ENCODE measurements at places on chromosomes 1 and 21.

- DNase-seq: no peak
Observed at GRCh38 chr1:241518476-241519307, 863 bp downstream of the FH start.

DNA sequence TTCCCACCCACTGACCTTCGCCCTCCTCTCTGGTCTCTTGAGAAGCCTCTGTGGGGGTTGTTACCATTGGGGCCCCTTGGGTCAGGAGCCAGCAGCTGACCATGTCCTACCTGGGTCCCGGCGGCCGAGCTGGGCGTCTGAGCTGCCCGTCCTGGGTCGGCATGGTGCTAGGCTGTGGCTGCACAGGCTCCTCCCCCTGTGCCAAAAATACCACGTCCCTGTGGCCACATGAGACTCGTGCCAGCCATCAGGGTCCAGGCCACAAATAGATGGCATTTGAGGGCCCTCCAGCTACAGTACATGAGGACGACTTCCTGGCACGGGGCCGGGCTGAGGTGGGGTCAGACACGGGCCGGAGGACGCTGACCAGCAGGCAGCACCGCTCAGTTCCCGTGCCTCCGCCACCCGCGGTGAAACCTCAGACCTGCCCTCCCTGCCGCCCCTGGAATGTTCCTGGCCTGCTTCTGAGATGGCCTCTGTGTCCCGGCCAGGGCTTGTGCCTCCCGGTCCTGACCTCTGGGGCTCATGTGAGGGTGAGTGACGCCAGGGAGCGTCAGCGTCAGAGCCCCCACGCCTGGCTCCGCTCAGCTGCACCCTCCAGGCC lies at the start of gene PERM1:
Gene PERM1 (minus strand): TSS at position 139 of the 604 bp plus-strand sequence. CDS start 1,064 bp downstream, outside the sequence.
- DNase-seq: no peak

- DNase-seq: no peak
Observed at GRCh38 chr1:80392529-80392928, 1386.0 kb upstream of the ADGRL4 start.

- no peak for DNase-seq
Observed at GRCh38 chr21:31735511-31735992, 3.6 kb upstream of the SCAF4 start.

DNA sequence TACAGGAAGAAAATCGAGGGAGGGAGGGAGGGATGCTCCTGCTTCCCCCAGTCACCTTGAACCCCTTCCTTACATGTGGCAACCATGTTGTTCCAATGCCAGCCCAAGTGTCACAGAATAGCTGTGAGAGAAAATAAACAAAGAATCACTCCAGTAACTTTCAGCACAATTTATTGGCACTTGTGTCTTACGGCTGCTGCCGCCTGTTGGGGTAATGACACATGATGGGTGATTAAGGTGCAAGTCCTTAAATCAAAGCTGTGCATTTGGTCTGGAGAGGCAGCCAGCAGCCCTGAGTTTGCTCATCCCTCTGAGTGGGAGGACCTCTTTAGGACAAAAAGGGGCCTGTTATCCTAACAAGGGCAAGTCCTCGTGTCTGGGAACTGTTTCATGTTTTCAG lies 377.7 kb downstream of the PCP4 start:
- DNase-seq: no peak

GRCh38 chr1:56065729-56066128 lies 513.6 kb downstream of the PLPP3 start:
- DNase-seq: no peak
